ENCODE measurements at places on chromosomes 7 and 10.
A peak's percentile ranks its signal among the peaks of the same experiment; 100 is the strongest.

DNA sequence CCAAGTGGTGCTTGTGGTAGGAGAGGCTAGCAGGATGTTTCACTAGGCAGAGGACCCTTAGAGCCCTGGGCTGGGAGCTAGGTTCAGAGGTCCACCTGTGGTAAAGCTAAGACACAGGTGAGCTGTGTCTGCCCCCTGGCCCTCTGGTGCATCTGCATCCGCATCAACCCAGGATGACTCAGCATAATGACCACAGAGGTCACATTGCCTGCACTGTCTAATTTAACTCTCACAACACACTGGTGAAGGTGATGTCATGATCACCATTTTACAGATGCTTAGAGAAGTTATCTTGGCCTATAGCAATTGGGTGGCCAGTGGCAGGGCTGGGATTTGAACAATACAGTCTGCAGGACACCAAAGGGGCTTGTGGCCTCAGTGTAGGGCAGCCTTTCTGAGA, 33.1 kb downstream of the HABP2 start:
- peak; percentile 21 for DNase-seq

DNA sequence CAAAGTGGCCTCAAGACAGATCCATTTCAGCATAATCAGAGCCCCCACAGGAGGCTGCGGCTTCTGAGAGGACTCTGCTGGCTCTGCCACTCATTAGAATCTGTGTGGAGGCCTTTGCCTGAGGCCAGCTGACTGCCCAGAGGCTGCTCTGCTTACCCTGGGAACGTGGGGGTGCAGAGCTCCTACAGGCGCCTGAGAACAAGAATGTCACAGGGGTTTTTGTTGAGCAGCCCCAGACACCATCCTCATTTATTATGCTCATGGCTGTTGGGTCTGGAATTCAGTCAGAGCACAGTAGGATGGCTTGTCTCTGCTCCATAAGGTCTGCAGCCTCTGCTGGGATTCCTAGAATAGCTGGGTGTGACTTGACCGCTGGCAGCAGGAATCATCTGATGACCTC, 101.8 kb upstream of the GDF10 start:
- no peak for DNase-seq

DNA sequence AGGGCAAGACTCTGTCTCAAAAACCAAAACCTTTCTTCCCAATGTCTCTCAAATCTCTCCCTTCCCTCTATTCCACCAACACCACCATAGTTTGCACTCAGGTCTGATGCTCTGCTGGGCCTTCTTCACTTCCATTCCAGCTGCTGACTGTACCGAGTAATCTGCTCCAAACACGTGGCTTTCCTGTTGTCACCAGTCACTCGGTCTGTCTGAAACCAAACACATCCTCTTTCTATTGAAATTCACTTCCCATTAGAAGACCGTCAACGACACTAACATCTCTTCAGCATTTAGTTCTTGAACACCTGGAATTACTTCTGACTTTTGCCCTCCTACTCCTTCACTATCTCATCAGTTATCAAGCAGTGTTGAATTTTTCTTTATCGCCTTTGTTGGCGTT, 4.7 kb upstream of the NRF1 start:
- peak; percentile 73 for DNase-seq

DNA sequence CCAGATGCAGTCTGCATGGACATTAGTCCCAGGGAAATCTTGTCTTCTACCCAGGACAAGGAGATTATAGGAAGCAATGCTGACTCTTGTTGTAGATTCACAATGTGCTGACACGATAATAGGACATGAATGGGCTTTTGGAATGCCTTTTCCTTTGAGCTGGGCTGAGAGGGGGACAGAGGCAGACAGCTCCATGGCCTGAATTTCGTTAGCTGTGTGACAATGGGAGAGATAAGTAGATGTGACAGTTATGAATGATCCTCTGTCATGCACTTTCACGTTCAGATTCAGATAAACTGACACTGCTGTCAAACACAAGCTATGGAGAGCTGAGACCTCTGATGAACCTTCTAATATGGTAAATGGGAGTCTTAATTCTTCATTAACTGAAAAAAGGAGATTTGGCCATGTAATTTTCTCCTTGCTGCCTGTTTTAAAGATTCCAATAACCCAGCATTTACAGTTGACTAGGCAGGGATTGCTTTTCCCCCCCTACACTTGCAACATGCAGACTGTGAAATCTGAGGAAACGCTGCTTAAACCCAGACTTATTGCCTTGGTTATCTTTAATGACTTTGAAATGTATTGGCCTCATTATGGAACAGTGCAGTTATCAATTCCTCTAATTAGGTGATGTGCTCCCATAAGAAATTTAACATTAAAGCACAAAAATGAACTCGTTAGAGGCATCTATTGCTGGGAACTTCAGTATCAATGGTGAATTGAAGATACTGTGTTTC, 669.3 kb downstream of the AUTS2 start:
- no peak for DNase-seq

DNA sequence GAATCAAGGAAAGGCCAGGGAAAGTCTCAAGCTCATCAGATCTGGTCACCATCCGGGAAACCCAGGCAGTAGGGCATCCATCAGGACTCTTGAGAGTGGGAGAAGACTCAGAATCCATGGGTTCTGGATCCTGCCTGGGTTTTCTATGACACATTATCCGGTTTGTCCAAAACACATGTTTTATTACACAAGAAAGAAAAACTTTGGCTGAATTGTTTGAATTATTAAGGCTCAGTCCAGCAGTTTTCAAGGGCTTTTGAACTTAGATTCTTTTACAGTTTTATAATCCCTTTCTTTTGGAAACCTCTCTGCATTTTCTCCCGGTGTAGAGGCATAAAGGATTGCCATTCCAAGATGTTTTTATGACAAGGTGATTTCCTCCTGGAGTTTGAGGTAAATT, 528.5 kb upstream of the MGMT start:
- DNase-seq = no peak

GRCh38 chr10:116688241-116688711, 54.1 kb downstream of the HSPA12A start:
- no peak for DNase-seq

GRCh38 chr7:147406521-147407135, 1183.9 kb upstream of the C7orf33 start:
- DNase-seq = no peak
